SK-N-SH (cell line): ENCODE measurements at places on chromosomes 6 and 20. TPM values are rescaled to one million over a fixed set of nuclear protein-coding genes. Genes with fewer than 3 reads are reported as not detected.

DNA sequence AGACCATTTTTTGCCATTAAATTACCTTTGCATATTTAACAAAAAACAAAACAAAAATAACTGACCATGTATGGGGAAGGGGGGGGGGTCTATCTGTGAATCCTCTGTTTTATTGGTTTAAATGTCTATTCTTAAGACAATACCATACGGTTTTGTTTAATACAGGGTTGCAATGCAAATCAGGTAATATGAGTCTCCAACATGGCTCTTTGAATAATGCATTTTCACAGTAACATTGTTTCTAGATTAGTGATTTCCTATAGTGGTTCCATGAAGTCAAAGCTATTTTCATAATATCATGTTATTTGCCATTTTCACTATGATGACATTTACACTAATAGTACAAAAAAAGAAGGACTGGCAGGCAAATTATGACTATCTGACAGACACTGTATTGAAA, 64.7 kb upstream of the LYRM2 start:
- no peak overlapping the region for H3K27ac ChIP-seq
- no peaks in the 10 kb centered on the region for H3K4me1 ChIP-seq
- peaks cover 49% of the 10 kb centered on the region for H3K36me3 ChIP-seq
- DNase-seq, result no peak

SYCP2 gene
- polyA plus RNA-seq, result 0.71 and 0.76 TPM in 2 replicates

TFAP2A gene
- polyA plus RNA-seq, result 0.02 and 0.07 TPM in 2 replicates

TMC2 gene
- polyA plus RNA-seq, result not detected in 2 replicates

DNA sequence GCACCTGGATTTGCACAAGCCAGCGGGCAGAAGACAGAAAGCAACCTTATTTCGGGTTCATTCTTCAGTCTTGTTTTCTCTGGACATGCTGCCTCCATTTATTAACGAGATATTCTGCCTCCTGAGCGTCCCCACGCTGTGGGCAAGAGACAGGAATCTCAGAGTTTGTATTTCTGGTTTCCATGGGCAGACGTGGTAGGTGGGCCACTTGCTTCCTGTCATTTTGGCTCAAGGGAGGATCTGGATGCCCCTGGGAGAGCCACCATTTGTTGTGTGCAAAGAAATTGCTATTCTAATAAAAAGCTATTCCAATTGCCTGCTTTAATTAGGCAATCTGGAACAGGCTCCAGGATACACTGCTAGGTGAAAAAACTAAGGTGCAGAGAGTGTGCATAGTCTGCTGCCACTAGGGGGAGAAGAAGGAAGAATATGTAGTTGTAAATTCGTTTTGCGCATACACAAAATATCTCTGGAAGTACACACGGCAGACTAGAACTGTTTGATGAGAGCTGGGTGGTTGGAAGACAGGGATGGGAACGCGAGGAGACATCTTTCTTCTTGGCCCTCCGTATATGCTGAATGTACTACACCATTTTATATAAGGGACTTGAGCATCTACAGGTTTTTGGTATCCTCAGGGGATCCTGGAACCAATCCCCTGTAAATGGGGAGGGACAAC, 30.1 kb upstream of the SLC16A10 start:
- H3K27me3 ChIP-seq, result no peaks in the 10 kb centered on the region
- no peaks in the 10 kb centered on the region; the same call in 1 of the 2 replicates for H3K4me1 ChIP-seq
- no peak overlapping the region for H3K27ac ChIP-seq

- H3K27ac ChIP-seq, result peak overlapping the region; percentile 65; the same call in 1 of the 2 replicates
- H3K4me1 ChIP-seq, result no peaks in the 10 kb centered on the region; the same call in none of the 2 replicates
- peaks cover 2% of the 10 kb centered on the region; the same call in 1 of the 2 replicates for H3K36me3 ChIP-seq
- no peak overlapping the region for H3K4me3 ChIP-seq
Measured at GRCh38 chr6:106536357-106536756, 92.9 kb downstream of the RTN4IP1 start.
